ENCODE measurements at places on chromosomes 11 and 22.

DNA sequence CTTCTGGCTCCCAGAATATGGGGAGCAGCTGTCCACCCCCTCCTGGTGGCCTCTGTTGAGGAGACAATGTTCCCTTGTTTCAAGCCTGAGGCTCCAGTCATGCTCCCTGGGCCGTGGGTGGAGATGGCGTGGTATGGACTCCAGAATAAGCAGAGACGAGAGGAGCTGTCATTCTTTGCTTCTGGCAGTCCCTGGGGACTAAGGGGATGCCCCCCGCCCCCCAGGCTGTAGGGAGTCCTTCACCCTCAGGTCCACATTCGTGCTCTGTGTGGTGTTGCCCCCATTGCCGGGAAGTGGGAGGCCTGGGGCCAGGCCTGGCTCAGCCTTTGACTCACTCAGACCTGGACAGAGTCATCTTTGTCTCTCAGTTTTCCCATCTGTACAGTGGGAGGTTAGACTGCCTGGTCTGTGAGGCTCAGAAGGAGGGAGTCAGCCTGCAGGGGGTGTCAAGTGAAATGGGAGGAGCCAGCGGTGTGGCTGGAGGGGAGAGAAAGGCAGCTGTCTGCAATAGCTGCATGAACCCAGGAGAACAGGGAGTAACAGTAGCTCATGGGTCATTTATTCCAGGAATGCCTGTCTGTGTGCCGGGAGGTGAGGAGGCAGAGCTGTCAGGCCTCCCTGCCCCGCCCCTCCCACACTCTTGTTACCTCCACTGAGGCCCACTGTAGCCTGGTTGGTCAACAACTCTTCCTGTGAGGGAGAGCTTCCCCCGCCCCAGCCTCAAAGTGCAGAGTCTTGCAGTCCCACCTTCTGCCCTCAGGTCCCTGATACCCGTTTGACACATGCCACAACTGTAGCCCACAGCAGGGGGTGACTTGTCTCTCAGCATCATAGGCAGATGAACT lies 6.3 kb downstream of the ARHGEF17 start:
- peak overlapping the region; percentile 78 for H3K27ac ChIP-seq
- H3K36me3 ChIP-seq, result no peaks in the 10 kb centered on the region
- peak; percentile 63 for DNase-seq
- peak overlapping the region; percentile 76 for H3K4me3 ChIP-seq
- no peaks in the 10 kb centered on the region for H3K27me3 ChIP-seq
- H3K4me1 ChIP-seq, result peaks cover 60% of the 10 kb centered on the region

GRCh38 chr11:72363112-72363511 lies 71.2 kb downstream of the CLPB start:
- H3K4me1 ChIP-seq, result no peaks in the 10 kb centered on the region
- 0 out of 2 replicates have a peak, but pooled peaks cover 3% of the 10 kb centered on the region for H3K36me3 ChIP-seq
- no peak overlapping the region for H3K4me3 ChIP-seq
- DNase-seq, result no peak
- no peak overlapping the region for H3K27ac ChIP-seq

GRCh38 chr11:31903225-31904074 lies 92.3 kb upstream of the PAX6 start:
- no peak overlapping the region for H3K27ac ChIP-seq
- H3K4me3 ChIP-seq, result no peak overlapping the region
- DNase-seq, result no peak

DNA sequence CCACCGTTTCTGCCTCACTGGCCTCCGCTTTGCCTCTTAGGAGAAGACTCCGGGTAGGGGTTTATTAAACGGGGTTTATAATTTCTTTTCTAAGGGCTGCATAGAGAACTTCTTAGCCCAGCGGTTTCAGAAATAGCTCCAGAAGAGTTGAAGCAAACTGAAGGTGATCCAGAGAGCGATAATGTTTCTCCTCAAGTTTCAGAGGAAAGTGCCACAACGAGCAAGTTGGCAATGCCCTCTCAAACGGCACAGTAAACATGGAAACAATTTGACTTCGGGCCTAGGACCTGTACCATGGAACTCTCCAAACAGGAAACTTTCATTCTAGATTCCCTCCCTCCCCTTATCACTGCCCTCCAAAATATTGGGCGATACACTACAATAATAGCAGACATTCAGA lies 1.0 kb downstream of the ADSL start:
- DNase-seq, result no peak
- H3K4me3 ChIP-seq, result peak overlapping the region; percentile 96
- peaks cover 31% of the 10 kb centered on the region for H3K36me3 ChIP-seq
- H3K4me1 ChIP-seq, result peaks cover 15% of the 10 kb centered on the region

GRCh38 chr11:797296-798092 lies 587 bp downstream of the SLC25A22 start:
- DNase-seq, result peak; percentile 93
- peak overlapping the region; percentile 86 for H3K27ac ChIP-seq
- peak overlapping the region; percentile 82 for H3K4me3 ChIP-seq
- no peaks in the 10 kb centered on the region for H3K27me3 ChIP-seq
- peaks cover 6% of the 10 kb centered on the region for H3K4me1 ChIP-seq

- H3K36me3 ChIP-seq, result no peaks in the 10 kb centered on the region
- no peak overlapping the region for H3K27ac ChIP-seq
- peaks cover 15% of the 10 kb centered on the region for H3K27me3 ChIP-seq
Measured at GRCh38 chr11:60771146-60771545, 14.0 kb upstream of the MS4A10 start.
